ENCODE measurements at places on chromosomes 7 and 10.

GRCh38 chr7:50560865-50561351 is 4.3 kb downstream of the DDC start:
- DNase-seq, result no peak

- DNase-seq, result no peak
Observed at GRCh38 chr10:1604246-1604645, 133.1 kb downstream of the ADARB2 start.

DNA sequence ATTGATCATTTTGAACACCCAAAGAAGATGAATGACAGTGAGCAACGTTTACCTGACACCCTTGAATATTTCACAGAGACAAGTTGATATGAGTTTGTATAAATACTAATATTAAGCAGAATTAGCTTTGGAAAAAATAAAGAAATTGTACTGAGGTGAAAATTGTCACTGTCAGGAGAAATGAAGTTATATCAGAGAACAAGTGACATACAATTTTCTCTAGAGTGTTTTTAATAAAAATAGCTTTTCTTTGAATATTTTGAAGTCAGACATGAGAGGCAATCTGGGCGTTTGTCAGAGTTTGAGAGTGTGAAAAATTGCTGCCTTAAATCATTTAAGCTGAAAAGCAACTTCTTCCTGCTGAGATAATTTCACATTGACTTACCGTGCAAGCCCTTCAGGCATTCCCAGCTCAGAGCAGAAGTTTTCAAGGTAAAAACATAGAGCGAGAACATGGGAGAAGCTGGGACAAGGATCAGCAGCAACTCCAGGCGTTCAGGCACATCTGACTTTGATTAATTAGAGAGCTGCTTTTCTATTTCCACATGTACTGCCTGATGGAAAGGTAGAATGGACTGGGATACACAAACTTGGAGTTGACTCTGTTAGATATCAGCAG is 535.9 kb downstream of the TFEC start:
- no peak for DNase-seq

- no peak for DNase-seq
Observed at GRCh38 chr10:47286116-47286505, 13.9 kb upstream of the GDF10 start.

DNA sequence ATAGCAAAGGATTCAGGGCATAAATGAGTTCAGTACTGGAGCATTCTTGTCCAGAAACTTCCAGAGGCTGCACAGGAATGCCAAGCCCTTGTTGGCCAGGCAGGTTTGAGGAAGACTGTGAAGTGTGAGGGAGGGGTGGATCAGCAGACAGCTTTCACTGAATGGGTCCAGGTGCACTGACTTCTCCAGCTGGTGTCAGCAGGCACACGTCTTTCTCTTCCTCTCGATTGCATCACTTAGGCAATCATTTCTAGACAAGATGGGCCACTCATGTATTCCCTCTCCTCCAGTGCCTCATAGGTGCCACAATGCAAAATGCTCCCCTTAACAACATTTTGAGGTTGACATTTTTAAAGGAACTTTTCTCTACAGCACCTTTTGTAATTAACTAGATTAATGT is 15.6 kb upstream of the PLEKHS1 start:
- no peak for DNase-seq

DNA sequence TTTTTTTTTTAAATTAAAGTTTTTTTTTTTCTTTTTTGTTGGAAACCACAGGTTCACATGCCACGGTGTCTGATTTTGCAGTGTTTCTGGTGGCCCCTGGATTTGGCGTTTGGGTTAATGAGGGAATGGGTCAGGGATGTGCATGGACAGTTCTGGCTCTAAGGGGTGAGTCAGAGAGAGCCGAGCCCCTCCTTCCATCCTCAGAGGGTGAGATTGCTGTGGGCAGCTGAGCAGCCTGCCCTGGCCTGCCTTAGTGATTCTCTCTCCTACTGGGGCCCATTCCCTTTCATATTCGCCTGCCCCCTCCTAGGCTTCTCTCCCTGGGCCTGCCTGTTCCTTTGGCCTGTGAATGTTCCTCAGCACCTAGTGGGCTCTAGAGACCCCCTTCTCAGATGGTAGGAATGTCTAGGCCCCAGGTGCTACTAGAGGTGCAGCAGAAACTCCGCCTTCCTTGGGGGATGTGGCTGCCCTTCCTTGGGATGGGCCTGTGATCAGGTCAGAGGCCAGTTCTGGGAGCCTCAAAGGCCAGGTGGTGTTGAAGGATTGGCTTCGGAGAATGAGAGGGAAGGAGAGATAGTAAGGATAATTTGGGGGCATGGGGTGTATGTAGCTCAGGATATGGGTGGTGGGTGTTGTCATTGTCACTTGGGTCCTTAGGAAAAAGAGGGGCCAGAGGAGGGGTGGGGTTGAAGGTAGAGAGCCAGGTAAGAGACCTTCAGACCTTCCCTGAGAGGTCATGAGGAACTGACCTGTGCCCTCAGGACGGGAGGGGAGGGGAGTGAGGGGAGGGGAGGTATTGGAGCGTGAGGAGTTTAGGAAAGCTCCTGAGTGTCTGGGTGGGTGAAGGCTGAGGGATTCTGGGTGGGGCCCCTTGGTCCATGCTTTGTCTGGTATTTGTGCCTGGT is 19.8 kb downstream of the TSPAN14 start:
- DNase-seq, result no peak

GRCh38 chr10:110387983-110388686 is 83.4 kb upstream of the SMNDC1 start:
- no peak for DNase-seq

- peak; percentile 64 for DNase-seq
Observed at GRCh38 chr7:140640727-140641523, at the start of gene DENND2A. DENND2A (minus strand) TSS chr7:140640813; CDS start chr7:140602397, 38,416 bp downstream.

GRCh38 chr7:48458701-48459524 is 287.7 kb downstream of the ABCA13 start:
- no peak for DNase-seq

DNA sequence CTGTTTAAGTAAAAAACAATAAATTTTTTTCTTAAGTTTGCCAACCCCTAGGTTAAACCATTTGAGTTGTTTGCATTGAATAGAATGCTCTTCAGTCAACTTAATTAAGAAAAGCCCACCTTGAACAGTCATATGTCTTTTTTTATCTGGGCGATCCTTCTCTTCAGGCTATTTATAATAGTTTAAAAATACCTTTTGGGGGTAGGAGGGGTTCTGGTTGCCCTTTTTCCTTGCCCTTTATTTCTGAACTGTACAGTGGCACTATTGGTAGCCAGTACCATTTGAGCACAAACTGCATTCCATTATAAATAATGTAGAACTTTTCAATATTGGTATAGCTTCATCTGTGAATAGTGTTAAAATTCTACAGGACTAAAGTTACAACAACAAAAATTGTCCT is 13.1 kb downstream of the CALU start:
- no peak for DNase-seq

DNA sequence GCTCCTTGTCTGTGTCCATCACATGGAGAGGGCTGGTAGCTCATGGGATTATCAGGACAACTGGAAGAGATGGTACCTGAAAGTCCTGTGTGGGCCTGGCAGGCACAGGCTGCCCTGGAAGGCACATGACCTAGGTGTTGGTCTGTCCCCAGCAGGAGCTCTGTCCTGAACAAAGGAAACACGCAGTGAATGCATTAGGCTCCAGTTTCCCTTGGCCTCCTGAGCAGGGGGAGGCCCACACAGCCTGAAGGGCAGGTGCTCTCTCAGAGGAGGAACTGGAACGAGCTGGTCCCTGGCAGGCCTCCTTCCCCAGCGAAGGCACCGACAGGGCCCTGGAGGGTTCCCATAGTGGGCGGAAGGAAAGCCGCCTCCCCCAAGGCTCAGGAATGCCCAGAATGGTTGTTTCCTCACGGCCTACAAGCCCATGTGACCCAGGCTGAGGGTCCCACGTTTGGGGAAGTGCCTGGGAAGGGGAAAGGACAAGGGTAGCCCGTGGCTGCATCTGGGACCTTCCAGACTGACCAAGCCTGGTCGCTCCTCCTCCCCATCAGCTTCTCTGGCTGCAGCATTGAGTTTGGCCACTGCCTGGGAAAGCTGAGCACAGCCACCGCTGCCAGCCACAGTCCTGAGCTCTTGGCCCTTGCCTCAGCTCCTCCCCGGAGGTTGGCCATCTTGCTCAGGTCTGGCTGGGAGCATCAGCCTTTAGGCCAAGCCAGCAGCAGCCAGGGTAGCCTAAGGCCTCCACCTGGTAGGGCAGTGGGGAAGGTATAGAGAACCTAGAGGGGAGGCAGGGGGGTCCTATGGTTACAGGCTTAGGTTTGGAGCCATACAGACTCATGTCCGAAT is 21.8 kb downstream of the CXCL12 start:
- no peak for DNase-seq

GRCh38 chr10:69088801-69089501 is 1.0 kb downstream of the SRGN start:
- DNase-seq, result no peak

DNA sequence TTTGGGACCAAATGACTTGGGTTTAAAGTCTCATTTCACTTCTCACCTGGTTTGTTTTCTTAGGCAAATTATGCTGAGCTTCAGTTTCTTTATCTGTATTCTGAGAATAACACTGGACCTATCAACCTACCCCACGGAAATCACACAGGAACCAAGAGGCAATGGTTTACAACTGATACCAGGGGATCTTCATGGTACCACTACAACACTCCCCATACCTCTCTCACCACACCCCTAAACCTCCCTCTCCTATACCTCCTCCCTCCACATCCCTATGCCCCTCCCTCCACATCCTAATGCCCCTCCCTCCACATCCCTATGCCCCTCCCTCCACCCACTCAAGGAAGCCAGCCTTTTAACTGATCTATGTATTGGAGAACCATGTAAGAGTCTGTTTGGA is 9.9 kb downstream of the FAM204A start:
- DNase-seq, result no peak

DNA sequence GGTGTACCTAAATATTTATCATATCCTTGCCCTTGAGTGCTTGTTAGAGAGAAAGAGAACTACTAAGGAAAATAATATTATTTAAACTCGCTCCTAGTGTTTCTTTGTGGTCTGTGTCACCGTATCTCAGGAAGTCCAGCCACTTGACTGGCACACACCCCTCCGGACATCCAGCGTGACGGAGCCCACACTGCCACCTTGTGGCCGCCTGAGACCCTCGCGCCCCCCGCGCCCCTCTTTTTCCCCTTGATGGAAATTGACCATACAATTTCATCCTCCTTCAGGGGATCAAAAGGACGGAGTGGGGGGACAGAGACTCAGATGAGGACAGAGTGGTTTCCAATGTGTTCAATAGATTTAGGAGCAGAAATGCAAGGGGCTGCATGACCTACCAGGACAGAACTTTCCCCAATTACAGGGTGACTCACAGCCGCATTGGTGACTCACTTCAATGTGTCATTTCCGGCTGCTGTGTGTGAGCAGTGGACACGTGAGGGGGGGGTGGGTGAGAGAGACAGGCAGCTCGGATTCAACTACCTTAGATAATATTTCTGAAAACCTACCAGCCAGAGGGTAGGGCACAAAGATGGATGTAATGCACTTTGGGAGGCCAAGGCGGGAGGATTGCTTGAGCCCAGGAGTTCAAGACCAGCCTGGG is 11.4 kb downstream of the SERPINE1 start:
- DNase-seq, result peak; percentile 95

DNA sequence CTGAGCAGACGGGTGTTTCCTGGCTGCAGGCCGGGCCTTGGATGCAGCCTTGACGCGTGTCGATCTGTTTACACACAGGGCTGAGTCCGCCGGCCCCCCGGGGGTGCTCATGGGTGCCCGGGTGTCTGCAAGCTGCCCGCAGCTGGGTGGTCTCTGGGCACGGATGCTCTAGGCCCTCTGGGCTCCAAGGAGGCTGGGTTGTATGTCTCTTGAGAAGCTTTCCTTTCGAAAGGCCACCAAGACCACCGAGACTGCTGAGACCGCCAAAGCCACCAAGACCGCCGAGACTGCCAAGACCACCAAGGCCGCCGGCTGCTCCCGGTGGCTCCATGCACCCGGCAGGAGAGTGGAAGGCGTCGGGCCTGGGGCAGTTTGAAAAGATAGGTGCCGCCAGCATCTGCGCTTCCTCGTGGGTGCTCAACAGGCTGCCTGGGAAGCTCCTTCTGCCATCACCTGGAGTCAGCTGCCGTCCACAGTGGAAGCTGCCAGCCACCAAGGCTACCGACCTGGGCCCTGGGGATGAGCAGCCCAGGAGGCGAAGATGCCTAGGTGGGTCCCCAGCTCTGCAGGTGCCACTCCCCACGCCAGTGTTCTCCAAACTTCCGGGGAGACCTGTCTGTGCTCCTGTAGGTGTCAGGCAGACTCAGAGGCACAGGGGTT is 121.1 kb downstream of the INPP5A start:
- DNase-seq, result no peak

GRCh38 chr10:128233422-128233821 is 107.2 kb upstream of the MKI67 start:
- DNase-seq, result no peak

GRCh38 chr10:61821153-61821552 is 80.3 kb upstream of the ARID5B start:
- no peak for DNase-seq

DNA sequence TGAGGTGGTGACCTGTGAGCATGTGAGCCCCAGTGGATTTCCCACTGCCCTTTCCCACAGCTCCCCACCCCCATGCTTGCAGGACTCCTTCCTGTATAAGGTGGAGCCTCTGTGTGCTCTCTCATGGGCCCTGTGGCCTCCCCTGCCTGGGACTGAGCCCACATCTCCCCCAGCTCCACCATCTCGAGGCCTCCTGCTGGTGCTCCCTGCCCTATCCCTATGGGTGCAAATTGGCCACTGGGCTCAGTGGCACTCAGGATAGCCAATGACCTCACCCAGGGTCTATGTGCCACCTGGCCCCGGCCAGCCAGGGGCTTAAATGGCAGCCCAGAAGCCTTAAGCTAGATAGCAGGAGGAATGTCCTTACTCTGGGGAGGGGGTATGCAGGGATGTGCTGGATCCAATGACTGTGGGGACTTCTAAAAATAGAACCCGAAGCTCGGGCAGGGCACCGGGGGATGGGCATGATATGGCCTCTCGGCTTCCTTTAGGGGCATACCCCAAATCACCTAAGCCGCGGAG is 2.0 kb downstream of the LDB3 start:
- no peak for DNase-seq

DNA sequence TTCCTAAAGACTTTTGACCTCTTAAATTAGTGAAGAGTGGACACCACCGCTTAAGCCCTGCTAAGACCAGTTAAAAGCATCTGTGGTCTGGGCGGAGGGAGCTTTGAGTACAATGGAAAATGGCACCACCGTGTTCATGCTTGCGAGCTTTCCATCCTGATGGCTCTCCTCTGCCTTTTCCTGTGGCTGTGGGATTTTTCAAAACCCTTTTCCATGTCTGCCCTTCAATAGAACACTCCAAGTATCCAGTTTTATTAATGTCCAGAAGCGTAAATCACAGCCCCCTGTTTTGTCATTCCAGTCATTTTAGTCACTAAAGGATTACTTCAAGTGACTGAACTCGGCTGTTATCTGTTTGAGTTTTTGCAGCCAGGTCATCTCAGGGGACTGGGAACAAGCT is 181.8 kb downstream of the MGMT start:
- no peak for DNase-seq

DNA sequence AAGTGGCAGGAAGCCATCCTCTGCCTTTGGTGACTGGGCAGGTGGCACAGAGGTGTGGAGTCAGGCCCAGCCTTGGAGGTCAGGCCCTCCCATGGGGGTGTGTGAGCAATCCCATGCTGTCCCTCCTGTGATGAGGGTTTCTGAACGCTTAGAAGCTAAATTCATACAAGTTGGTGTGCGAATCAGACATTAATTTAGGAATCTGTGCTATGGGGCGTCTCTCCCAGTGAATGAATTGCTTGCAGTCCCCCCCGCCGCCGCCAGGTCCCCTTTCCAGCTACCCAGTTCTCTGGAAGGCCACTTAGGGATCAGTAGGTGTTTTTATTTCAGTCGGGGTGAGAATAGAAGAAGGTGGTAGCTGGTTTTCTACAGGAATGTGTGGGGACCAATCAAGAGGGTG is 37.5 kb downstream of the LRRC18 start:
- DNase-seq, result no peak

GRCh38 chr10:29849886-29850285 is 209.5 kb downstream of the JCAD start:
- no peak for DNase-seq
